ENCODE measurements at places on chromosomes 3 and 15. TPM values are rescaled to one million over a fixed set of nuclear protein-coding genes. Genes with fewer than 3 reads are reported as not detected.

SKOR1 gene
- total RNA-seq: 0.19 TPM

MESP1 gene
- 1.5 TPM for total RNA-seq

- DNase-seq: no peak
These were observed 14.4 kb upstream of the PLSCR1 start for GRCh38 chr3:146558781-146559180.

DNA sequence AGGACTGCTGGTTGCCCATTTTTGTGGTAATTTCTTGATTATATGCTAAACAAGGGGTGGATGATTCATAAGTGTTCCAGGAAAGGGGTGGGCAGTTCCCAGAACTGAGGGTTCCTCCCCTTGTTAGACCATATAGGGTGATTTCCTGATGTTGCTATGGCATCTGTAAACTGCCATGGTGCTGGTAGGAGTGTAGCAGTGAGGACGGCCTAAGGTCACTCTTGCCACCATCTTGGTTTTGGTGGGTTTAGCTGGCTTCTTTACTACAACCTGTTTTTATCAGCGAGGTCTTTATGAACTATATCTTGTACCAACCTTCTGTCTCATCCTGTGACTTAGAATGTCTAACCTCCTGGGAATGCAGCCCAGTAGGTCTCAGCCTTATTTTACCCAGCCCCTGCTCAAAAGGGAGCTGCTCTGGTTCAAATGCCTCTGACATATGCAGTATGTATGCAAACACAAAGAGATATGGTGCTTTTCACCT lies 46.2 kb downstream of the C3orf38 start:
- DNase-seq: no peak

DNA sequence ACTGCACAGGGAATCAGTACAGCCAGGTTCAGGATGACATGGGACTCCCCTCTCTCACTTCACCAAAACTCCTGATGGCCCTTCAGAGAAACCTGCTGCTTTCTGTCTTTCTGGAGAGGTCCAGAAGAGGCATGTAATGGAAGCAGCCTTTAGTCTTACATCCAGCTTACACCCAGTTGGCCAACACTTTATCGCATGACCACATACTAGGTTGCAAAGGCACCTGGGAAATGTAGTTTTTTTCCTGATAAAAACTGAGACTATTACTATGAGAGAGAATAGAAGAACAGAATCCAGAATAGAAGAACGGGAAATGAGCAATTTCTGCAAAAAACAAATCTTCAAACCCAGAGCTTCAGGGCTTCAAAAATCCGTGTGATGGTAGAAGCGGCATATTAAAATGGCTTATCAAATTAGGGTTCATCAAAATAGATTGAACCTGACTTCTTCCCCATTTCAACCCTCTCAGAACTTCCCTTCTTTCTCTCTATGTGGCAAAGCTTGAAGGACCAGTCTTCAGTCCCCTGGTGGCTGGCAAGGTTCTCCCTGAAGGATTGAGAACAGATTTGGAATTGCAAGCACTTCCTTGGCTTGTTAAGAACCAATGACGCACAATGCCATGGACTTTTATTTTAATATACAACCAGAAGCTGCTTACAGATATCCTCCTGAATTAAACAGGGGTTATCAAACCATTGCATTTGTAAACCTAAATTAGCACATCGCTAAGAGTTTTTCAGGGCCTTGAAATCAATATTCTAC lies 34.4 kb downstream of the CORO2B start:
- DNase-seq: no peak

ANKUB1 gene
- not detected for total RNA-seq

PGBD4 gene
- 1.5 TPM for total RNA-seq

PLCH1 gene
- total RNA-seq: not detected

All from glomerular endothelial cell (primary cell).